ENCODE measurements at places on chromosomes 1 and 21. TPM values are rescaled to one million over a fixed set of nuclear protein-coding genes. Genes with fewer than 3 reads are reported as not detected.

LENEP gene
- 1.7 TPM for total RNA-seq

DNA sequence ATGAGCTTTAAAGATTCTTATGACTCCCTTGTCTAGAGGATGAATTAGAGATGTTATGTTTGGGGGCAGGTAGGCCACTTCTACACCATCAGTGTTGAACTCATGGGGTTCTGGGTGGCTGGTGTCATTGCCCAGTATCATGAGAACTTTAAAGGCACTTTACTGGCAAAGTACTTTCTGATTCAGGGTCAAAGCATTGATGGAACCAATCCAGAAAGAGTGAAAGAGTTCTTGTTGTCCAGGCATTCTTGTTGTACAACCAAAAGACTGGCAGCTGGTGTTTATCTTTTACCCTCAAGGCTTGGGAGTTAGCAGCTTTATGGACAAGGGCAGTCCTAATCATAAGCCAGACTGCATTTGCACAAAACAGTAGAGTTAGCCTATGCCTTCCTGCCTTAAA lies 673.0 kb downstream of the USP25 start:
- peak; percentile 6 for DNase-seq

GRCh38 chr1:207948536-207949250 lies 37.8 kb upstream of the CD34 start:
- DNase-seq: no peak

DNA sequence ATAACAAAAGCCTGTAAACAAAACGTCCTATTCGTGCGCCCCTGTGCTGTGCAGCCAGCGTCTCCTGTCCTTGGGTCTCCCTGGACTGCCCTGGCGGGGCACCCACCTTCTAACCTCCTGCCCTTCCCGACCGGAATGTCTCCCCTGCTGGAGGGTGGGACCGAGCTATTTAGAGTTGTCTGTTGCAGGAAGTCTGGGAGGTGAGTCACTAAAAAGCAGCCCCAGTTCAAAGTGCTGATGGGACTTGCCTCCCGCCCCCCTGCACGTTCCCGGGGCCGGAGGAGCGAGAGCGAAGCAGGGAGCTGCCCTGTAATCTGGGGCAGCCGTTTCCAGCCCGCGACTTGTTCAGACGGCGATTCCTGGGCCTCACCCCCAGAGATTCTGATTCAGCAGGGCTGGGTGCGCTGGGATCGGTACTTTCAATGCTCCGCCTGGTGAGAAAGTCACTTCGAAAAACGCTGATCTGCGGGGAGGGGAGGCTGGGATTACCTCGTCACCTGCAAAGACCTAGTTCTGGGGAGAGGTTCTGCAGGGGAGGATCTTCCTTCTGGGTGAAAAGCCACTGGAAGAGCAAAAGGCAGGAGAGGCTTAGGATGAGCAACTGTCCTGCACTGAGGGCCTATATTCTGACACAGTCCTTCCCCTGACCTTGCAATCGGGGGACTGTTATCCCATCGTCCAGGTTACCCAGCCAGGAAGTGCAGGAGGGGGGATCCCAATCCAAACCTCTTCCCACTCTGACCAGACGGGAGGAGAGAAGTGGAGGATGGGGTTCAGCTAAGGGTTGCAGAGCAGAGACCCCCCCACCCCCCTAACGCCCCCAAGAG lies 1.2 kb upstream of the DHRS3 start:
- DNase-seq: peak; percentile 94

SPRR2D gene
- not detected for total RNA-seq

- DNase-seq: no peak
Measured at GRCh38 chr1:160186729-160187128, 3.6 kb upstream of the CASQ1 start.

All from RPMI7951 (cell line).